Activated B cell treated with CpG ODN at 0.5 μM for 24 hours (primary cell): ENCODE measurements at places on chromosomes 3 and 15. TPM values are rescaled to one million over a fixed set of nuclear protein-coding genes. Genes with fewer than 3 reads are reported as not detected.

- no peak for DNase-seq
Measured at GRCh38 chr3:145739926-145740325, 421.1 kb downstream of the PLOD2 start.

DNA sequence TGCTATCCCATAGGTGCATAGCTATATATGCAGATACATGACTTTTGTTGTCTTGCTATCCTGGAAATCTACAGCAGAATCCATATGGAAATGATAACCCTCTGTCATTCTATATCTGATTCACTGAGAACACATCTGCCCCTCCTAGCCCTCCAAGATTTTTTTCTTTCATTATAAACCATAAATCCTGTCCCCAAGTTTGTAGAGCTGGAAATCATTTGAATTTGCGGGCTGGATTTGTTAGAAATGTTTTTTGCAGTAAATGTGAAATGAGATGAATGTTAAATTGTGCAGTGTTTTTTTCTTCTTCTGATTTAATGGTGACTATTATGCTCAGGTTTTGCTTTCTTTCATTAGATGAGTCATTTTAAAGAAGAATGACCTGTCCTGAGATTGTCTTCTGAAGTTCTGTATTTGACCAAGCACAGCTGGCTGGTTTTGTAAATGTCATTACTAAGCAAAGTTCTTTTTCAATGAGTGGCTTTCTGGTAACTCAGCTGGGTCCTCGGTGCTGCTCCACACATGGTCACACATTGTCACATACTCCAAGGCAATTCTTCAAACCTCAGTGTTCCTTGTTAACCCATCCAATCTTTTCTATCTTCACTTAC, 25.3 kb upstream of the ABHD17C start:
- DNase-seq = no peak

GRCh38 chr3:86673991-86674390, 317.0 kb downstream of the VGLL3 start:
- no peak for DNase-seq

DNA sequence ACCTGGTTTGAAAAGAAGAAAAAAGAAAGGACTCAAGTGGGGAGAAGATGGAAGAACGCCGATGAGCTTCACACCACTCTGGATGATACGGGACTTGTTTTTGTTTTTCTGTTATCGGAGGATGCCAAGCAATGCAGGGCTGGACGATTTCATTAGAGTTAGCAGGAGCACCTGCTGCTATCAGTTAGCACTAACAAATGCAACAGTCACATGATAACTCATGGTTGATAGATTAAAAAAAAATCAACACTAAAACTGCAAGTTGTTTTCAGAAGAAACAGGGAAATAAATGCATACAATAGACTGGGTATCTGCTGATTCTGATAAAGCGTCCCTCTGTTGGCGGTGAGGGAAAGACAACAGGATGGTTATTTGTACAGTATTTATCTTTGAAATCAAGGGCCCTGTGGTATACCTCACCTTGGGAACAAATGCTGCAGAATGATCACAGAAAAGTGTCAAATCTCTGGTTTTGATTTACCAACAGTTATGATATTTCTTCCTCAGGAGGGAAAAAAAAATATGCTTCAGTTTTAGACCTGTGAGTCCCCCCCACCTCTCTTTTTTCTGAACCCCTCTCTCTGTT, 575.1 kb downstream of the FOXP1 start:
- DNase-seq = no peak

DNA sequence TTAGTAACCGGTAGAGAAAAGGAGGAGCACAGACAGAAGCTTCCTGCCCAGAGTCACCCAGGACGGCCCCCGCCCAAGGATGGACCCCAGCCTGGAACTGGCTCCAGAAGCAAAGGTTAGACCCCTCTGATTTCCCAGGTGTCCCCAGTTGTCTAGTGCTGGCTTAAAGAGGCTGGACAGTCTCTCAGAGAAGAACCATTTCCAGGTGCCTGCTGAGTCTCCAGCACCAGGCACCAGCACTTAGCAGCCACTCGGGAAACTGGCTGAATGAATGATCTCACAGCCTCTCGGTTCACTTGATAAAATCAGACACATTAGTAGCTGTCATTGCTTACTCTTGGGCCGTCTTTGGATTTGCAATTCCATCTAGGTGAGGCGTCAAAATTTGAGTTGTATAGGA, 139.7 kb upstream of the HES1 start:
- no peak for DNase-seq

POU1F1 gene
- not detected in 2 replicates for total RNA-seq

PRICKLE2 gene
- total RNA-seq = 0.33 and 1.2 TPM in 2 replicates

ANKRD34C gene
- total RNA-seq = not detected in 2 replicates
